ENCODE measurements at places on chromosomes 5 and 9.

- DNase-seq = no peak
Measured at GRCh38 chr9:72691671-72692070, 170.3 kb downstream of the TMC1 start.

DNA sequence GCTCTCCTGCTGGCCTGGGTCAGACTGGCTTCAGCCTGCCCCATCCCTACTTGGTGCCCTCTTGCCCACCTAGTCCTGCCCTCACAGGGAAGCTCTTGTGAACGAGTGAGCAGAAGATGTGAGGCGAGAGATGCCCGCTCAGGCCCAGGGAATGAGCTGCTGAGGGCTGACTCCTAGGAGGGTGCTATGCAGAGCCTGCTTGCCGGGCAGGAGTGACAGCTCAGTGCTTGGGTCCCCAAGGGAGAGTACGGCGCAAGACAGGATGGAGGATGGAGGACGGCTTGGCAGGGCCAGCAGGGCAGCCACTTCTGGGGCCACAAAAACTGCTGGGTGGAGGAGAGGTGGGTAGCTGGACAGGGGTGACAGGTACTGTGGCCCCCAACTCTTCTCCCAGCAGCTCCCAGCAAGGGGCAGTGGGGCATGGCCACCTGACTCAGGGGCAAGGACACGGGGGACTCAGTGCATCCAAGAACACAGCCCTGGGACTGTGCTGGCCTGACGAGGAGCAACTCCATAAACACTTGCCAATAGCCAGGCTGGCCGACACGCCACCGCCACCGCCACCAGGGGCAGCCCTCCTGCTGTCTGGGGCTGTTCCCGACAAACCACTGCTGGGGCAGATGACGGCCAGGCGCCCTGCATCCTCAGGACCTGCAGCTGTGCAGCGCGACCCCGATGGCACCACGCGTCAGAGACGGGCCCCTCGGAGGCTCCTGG lies 55.6 kb upstream of the UBAC1 start:
- no peak for DNase-seq

DNA sequence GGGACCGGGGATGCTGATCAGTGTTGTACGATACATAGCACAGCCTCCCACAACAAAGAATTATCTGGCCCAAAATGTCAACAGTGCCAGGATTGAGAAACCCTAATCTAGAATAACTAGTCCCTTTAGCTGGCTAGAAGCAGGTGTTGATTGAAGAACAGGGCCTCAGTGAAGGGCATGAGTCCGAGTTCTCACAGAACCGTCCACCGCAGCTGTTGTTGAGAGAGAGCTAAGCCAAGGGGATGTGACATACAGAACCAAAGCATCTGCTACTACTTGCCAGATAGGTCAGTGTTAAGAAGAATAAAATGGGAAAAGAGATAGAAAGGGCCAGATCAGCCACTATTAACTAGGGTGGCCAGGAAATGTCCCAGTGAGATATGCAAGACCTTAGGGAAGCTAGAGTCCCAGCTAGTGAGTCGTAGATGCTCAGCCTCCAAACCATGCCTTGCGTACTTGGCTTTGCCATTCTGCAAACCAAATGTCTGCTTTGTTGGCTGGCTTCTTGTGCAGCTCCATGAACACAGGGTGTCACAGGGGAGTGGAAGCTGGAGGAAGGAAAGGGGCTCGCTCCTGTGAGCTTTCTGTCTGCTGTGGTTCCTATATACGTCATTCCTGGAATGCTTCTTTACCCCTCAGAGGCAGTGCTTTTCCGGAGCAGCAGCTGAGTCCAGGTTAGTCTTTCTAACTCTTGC lies 68.9 kb downstream of the FBXO38 start:
- DNase-seq = no peak

DNA sequence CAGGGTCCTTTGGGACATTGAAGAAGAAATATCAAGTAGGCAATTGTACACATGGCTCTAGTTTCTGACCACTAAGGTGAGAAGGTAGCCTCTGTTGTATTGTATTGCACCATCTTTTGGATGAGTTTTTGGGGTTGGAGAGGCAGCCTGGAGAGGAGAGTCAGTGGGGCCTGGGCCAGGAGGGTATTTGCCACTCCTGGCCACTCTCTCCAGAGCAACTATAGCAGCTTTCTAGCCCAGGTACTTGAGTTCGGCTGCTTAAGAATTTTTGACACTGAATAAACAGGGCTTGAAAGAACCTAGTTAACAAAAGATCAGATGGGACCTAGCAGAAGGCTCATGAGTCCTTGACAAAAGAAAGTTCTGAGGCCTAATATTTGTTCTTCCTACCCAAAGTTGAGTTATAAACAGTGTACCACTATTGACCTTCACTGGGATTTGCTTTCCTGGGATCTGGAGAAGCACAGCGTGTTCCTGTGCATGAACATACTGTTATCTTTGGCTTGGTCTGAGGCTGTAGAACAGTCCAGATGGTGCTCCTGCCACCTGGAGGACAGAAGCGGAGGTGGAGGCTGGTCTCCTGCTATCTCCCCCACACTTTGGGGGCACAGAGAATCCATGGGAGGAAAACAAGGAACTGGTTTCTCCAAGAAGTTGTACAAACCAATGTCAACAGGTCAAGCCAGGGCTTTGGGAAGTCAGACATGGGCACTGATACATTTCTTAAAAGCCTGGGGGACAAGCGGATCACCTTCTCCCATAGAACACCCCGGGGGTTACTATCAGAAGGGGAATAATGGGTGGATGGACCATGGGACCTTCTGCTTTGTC lies 110.4 kb upstream of the LIFR start:
- DNase-seq = no peak

GRCh38 chr5:94024101-94024500 lies 282.7 kb upstream of the POU5F2 start:
- DNase-seq = no peak

- no peak for DNase-seq
Measured at GRCh38 chr5:72786676-72787075, 29.8 kb upstream of the TNPO1 start.

GRCh38 chr9:115804206-115804605 lies 349.4 kb upstream of the PAPPA start:
- DNase-seq = no peak

DNA sequence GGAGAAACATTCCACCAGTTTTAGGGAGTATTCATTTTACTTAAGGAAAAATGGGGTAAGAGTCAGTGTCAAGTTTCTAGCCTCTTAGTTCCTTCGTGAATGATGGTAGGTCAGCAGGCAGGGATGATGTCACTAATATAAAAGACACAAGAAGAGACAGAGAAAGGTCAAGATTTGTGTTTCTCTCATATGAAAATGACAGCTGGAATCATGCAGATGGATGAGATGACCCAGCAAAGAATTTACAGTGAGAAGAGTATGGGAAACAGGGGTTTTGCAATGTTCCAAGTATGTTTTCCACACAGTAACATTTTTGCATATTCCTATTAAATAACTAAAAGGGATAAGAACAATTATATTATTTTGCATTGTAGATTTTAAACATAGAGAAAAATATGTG lies 749.6 kb upstream of the DMAC1 start:
- DNase-seq = no peak

DNA sequence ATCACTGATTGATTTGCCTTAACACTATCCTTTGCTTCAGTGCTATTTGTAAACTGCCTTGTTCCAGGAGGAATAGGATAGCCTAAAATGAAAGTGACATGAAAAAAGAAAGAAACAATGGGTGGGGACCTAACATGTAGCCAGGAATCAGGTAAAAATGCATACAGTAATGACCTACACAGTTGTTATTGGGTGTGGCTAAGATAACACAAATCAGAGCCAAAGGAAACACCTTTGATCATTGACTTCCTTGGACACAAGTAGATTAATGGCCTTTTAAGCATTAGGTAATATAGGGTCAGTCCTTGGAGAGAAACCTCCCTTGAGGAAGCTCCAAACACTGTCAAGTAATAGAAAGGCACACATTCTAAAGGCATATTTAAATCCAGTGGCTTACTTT lies 220.4 kb downstream of the TRPM3 start:
- no peak for DNase-seq

DNA sequence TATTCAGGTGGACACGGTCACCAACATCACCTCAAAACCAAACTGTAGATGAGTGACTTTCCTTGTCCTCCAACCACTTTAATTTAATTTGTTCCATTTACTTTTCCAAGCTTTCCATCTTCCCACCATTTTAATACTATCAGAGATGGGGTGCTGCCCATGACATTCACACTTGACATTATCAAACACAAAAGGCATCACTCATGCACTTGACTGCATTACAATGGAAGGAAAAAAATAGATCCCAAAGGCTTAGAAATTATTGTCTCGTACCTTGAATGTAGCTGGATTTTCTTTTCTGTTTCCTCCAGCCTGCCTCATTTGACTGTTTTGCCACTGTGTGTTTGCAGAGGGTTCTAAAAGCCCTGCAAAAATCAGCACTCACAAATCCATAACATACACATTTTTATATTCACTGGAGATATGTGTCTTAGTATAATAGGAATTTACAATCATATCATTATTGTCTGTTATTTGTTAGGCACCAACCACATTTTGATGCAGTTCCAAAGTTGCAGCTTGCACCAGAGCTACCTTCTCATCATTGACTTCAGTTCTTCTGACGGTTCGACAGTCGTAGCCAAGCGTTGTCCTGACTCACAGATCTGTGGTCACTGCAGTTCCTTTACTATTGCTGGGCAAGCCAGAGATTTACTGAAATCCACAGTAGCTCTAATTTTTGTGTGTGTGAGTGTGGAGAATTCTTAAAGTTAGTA lies 712.3 kb upstream of the WWC1 start:
- DNase-seq = no peak

GRCh38 chr5:100566382-100567141 lies 31.4 kb downstream of the FAM174A start:
- DNase-seq = no peak
